Stimulated activated CD4-positive, alpha-beta T cell treated with anti-CD3 and anti-CD28 coated beads, Interleukin-12 subunit alpha, Interleukin-12 subunit beta, amount 100 ng/mL, for 24 hours (primary cell): ENCODE measurements at places on chromosomes 11 and 22.

GRCh38 chr22:22926370-22927195 is 39.0 kb downstream of the IGLL5 start:
- DNase-seq: no peak

DNA sequence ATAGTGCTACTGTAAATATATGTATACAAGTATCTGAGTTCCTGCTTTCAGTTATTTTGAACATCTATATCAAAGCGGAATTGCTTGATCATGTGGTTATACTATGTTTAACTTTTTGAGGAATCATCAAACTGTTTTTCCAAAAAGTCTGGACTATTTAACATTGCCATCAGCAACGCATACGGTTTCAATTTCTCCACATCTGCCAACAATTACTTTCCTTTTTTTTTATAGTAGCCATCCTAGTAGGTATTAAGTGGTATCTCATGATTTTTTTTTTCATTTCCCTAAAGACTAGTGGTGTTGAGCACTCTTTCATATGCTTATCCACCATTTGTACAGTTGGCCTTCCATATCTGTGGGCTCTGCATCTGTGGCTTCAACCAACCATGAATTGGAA is 1.3 kb upstream of the UBE4A start:
- no peak for DNase-seq

GRCh38 chr22:35915477-35916013 is 113.1 kb downstream of the RBFOX2 start:
- no peak for DNase-seq

- no peak for DNase-seq
Measured at GRCh38 chr11:19242179-19242932, 1.6 kb upstream of the E2F8 start.

DNA sequence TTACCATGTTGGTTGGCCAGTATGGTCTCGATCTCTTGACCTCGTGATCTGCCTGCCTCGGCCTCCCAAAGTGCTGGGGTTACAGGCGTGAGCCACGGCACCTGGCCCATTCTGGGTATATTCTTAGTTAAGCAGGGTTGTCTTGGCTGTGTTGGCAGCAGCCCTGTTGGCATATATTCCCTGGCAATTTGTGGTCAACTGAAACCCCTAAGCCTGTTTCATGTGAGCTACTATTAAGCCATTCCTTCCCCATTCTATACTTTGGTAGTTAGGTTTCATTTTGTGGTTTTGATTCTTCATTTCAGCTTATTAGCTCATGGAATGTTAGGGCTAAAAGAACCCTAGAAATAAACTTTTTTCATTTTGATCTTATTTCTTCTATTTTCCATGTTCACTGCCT is 22.2 kb upstream of the IL18BP start:
- DNase-seq: no peak
